ENCODE measurements at places on chromosomes 2 and 18. TPM values are rescaled to one million over a fixed set of nuclear protein-coding genes. Genes with fewer than 3 reads are reported as not detected.

DNA sequence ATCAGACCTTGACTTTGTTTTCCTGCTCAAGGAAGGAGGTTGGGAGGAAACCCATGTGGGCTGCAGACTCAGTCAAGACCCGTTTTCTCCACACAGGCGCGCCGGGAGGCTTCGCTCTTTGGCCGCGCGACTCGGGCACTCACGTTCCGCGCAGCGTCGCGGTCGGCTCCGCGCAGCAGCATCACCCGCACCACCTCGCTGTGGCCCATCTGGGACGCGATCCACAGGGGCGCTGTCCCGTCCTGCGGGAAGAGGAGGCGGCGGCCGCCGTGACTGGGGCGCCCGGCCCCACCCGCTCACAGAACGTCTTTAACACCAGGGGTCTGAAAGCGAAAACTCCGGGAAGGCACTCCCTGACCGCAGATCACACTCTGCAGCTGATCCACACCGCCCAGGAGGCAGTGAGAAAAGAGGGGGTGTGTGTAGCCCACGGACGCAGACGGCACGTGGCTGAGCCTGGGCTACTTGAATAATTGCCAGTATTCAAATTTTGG lies 33.1 kb upstream of the NPC1 start:
- peaks cover 11% of the 10 kb centered on the region for H3K4me1 ChIP-seq
- peak overlapping the region; percentile 86 for H3K27ac ChIP-seq
- H3K27me3 ChIP-seq, result no peaks in the 10 kb centered on the region
- H3K4me3 ChIP-seq, result peak overlapping the region; percentile 8

DNA sequence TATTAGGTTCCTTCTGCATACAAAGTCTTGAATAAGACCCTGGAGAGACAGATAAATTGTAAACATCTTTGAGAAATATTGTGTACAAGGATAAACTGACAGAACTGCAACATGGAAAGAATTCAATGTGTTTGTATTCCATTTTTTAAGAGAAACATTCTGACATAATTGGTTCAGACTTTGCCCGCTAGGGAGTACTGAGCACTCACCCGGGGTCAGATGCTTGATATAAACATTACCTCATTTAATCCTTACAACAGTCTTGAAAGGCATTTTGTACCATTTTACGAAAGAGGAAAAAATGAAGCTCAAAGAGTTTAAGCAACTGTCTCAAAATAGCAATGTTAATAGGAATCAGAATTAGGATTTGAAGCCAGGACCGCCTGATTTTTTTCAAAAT lies 416.7 kb upstream of the CRIM1 start:
- no peaks in the 10 kb centered on the region for H3K4me1 ChIP-seq
- no peak overlapping the region for H3K27ac ChIP-seq
- no peak overlapping the region for H3K4me3 ChIP-seq
- H3K36me3 ChIP-seq, result no peaks in the 10 kb centered on the region
- no peaks in the 10 kb centered on the region for H3K27me3 ChIP-seq

Gene TAF4B
- 11.8 TPM for total RNA-seq

DNA sequence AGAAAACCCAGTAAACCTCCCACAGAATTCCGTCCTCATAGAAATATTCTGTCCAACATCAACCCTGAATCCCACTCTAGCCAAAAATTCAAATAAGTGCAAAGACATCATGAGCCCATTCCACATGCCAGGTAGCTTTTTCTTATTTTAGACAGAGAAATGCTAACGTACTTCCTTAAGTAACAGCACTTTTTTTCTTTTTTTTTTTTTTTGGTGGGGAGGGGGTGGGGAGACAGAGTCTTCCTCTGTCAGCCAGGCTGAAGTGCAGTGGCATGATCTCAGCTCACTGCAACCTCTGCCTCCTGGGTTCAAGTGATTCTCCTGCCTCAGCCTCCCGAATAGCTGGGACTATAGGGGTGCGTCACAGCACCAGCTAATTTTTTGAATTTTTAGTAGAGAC lies 45.5 kb downstream of the ANKRD44 start:
- H3K4me1 ChIP-seq, result peaks cover 5% of the 10 kb centered on the region
- H3K27ac ChIP-seq, result no peak overlapping the region
- no peaks in the 10 kb centered on the region for H3K36me3 ChIP-seq
- no peak overlapping the region for H3K4me3 ChIP-seq

Gene NETO1
- not detected for total RNA-seq

GRCh38 chr2:217404236-217404760 lies 544.4 kb upstream of the TNP1 start:
- ATAC-seq, result no peak
- peaks cover 10% of the 10 kb centered on the region for H3K4me1 ChIP-seq
- H3K27me3 ChIP-seq, result no peaks in the 10 kb centered on the region
- no peaks in the 10 kb centered on the region for H3K36me3 ChIP-seq
- no peak overlapping the region for H3K4me3 ChIP-seq
